ENCODE measurements at places on chromosomes 7 and 10.

- DNase-seq: no peak
These were observed 31.7 kb downstream of the PPP1R3C start for GRCh38 chr10:91601212-91601611.

DNA sequence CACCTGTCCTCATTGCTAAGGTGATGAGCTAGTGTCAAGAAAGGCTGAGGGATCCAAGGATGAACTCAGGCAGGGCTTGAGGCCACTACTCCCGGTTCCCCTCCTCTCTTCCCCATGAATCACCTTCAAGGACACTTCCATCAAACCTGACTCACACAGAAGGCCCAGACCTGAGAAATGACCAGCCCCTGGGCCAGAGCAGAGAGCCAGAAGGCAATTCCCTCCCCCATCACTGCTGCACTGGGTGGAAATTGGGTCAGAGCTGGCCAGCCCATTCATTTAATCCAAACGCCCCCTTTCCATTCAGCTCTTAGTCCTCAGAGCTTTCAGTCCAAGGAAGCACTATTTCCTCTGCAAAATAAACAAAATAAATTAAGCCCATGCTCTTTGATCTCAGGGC lies 182.0 kb downstream of the KCNMA1 start:
- no peak for DNase-seq

DNA sequence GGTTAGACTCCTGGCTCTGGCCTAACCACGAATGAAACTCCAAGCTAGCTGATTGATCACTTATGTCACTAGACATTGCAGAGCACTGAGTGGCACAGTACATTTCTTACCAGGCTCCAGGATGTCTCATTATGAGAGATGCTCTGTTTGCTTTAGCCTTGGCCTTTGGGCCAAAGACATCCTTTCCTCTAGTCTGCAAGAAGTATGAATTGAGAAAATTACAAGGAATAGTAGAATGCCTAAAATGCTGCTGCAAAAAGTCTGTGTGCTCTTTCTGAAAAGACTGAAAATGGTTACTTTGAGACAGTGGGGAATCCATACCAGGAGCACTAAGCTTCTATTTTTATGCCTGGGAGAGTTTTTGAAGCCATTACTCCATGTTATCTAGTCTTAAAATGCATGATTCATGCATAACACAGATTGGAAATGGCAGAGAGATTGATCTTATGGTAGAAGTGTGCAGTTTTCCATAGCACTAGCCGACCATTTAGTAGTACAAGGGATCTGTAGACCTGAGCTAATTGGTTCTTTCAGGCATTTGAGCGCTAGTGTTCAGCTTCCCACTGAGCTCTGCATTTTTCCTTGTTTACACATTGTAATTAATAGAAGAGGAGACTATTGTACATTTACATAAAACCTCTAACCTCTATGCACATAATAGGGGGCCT lies 303.8 kb downstream of the PRKG1 start:
- no peak for DNase-seq

DNA sequence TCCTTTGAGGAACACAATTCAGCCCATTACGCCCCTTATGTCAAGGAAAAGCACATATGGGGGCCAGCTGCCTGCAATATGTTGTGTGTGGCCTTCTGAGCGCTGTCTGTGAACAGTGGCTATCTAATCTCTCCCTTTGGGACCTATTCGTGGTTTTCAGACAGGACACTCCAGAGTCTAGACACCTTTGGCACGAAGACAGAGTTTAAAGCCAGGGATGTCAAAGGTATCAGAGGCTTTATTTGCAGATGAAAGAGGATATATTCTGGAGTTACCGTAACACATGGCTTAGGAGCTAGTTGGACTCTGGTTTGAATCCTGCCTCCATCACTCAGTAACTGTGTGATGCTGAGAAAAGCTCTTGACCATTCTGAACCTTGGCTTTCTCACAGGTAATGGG lies 14.8 kb upstream of the EEPD1 start:
- DNase-seq: no peak

DNA sequence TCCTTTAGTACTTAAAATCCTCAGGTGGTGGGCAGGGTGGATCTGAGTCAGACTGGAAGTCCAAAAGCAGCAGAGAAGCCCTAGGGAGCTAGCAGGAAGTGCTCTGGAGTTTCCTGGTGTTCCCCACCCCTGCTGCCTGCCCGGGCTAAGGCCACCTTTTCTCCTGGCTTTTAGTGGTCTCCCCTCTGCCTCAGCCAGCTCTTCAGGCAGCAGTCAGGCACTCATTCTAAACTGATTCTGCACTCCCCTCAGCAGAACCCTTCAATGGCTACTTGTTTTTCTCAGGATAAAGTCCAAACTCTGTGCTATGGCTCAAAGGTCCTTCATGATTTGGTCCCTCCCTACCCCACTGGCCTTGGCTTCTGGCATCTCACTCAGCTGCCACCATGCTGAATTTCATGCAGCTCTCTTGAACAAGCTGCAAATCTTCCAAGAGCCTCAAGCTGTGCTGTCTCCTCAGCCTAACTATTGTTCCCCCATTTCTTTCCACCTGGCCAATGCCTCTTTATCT lies 28.9 kb upstream of the DNMBP start:
- no peak for DNase-seq

DNA sequence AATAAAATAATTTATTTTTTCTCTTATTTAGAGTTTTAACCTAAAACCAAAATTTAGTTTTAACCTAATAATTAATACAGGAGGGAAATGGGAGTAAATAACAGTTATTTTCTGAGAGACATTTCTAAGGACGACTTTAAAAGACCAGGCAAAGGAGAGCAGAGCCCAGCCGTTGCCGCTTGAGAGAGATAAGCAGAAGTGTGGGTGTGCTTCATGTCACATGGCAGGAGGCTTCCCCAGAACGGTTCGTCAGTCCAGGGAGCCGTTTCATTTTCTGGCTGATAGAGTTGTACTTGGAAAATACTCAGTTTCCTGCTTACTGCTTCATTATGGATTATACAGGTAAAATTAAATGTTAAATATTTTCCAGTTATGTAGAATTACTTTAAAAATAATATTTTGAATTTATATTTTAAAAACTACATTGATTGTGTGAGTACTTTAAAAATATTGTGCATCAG lies 61.4 kb downstream of the ST7 start:
- DNase-seq: no peak

Data from coronary artery (tissue), 2 donors.